ENCODE measurements at places on chromosomes 4 and X. TPM values are rescaled to one million over a fixed set of nuclear protein-coding genes. Genes with fewer than 3 reads are reported as not detected.

CD40LG gene
- total RNA-seq: not detected

SHROOM4 gene
- total RNA-seq: not detected

PARM1 gene
- 0.72 TPM for total RNA-seq

ODAPH gene
- total RNA-seq: not detected

RWDD4 gene
- 15.8 TPM for total RNA-seq

TMPRSS11F gene
- not detected for total RNA-seq

HOPX gene
- not detected for total RNA-seq

ARMCX4 gene
- 1.1 TPM for total RNA-seq

PRDM8 gene
- total RNA-seq: 0.41 TPM

LPAR4 gene
- total RNA-seq: not detected

DGAT2L6 gene
- total RNA-seq: not detected

AWAT2 gene
- not detected for total RNA-seq

BRCC3 gene
- 24.5 TPM for total RNA-seq

TCEAL6 gene
- total RNA-seq: not detected

SCRG1 gene
- total RNA-seq: not detected

GAGE12H gene
- not detected for total RNA-seq

CSN1S1 gene
- total RNA-seq: not detected

MFAP3L gene
- 4.5 TPM for total RNA-seq

KIT gene
- total RNA-seq: not detected

TSPYL2 gene
- 9.2 TPM for total RNA-seq

BRS3 gene
- total RNA-seq: not detected

EGF gene
- total RNA-seq: 0.35 TPM

HSD17B13 gene
- total RNA-seq: 0.08 TPM

FAM9C gene
- not detected for total RNA-seq

TRO gene
- total RNA-seq: 0.69 TPM

MAGEA1 gene
- total RNA-seq: 0.15 TPM

IL2RG gene
- not detected for total RNA-seq

PAK3 gene
- not detected for total RNA-seq

TCEAL7 gene
- total RNA-seq: not detected

PRKX gene
- 20.4 TPM for total RNA-seq

SH3TC1 gene
- 8.7 TPM for total RNA-seq

CT45A2 gene
- not detected for total RNA-seq

GPR119 gene
- not detected for total RNA-seq

ETDA gene
- not detected for total RNA-seq

PLXNA3 gene
- 15.3 TPM for total RNA-seq

NKX1-1 gene
- total RNA-seq: not detected

ZNF81 gene
- total RNA-seq: 5.9 TPM

RNF150 gene
- total RNA-seq: 0.39 TPM

AVPR2 gene
- not detected for total RNA-seq

HHIP gene
- 0.79 TPM for total RNA-seq

Data from A549 treated with CORT108297 at 1 μM for 4 hours (cell line).